ENCODE measurements at places on chromosomes 5 and 9.

DNA sequence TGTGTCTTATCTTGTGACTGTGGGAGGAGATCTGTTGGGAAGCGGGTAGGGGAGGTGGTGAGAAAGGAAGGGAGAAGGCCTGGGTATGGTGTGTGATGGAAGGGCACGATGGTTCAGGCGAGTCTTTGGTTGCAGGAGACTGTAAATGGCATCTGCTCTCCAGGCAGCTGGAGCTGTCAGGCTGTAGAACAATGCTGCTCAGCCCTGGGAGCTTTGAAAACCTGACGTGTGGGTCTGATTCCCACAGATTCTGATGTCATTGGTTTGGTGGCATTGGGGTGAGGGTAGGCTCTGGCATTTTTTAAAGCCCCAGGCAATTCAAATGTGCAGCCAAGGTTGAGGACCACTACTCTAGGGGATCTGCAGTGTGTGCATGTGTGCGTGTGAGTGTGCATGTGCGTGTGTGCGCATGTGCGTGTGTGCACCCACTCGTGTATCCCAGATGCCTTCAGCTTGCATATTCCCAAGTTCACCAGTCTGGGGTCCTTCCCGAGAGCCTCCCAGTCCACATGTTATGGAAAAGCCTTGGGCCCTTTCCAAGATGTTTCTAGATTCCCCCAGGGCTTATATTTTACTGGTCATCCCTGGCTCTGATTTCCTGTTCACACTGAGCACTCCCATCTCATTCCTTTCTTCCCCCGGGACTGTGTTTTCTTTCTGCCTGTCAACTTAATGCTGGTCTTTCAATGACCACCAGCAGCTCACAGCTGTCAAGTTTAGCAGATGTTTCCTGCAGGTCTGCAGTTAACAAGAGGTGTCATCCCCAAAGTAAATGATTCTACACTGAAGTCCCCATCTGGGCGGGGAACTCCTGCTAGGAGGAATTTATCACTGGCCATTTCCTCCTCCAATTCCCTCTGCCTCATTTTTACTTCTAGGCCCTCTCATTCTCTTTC is 34.0 kb downstream of the BOD1 start:
- no peaks in the 10 kb centered on the region for H3K27me3 ChIP-seq
- H3K4me3 ChIP-seq = no peak overlapping the region
- no peak overlapping the region for H3K27ac ChIP-seq
- peaks cover 5% of the 10 kb centered on the region for H3K36me3 ChIP-seq
- peak; percentile 15 for DNase-seq

GRCh38 chr5:932628-933250 is 40.1 kb downstream of the TRIP13 start:
- no peaks in the 10 kb centered on the region for H3K4me1 ChIP-seq
- H3K27ac ChIP-seq = no peak overlapping the region
- no peaks in the 10 kb centered on the region for H3K36me3 ChIP-seq
- peaks cover 24% of the 10 kb centered on the region for H3K27me3 ChIP-seq
- H3K4me3 ChIP-seq = no peak overlapping the region
- peak; percentile 19 for DNase-seq

GRCh38 chr9:129761901-129762369 is 9.1 kb upstream of the PTGES start:
- H3K27me3 ChIP-seq = no peaks in the 10 kb centered on the region
- H3K36me3 ChIP-seq = no peaks in the 10 kb centered on the region

DNA sequence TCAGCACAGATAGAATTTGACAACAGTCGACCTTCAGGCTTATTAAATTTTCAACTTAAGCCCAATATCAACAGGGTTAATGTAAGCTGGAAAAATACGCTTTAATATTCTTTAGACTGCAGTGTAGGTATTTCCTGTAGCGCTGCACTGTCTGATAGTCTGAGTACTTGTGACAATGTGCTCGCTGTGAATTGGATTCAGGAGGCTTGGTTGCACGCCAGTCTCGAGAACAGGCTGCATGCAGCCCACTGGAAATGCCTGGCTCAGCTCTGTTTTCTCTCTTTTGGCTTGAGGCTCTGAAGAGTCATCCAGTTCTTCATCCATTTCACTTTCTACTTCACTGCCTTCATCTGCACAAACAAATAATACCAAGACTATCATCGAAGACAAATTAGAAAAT is 300.9 kb downstream of the RFX3 start:
- H3K4me1 ChIP-seq = no peaks in the 10 kb centered on the region
- no peaks in the 10 kb centered on the region for H3K27me3 ChIP-seq
- no peak overlapping the region for H3K27ac ChIP-seq
- no peak for DNase-seq

DNA sequence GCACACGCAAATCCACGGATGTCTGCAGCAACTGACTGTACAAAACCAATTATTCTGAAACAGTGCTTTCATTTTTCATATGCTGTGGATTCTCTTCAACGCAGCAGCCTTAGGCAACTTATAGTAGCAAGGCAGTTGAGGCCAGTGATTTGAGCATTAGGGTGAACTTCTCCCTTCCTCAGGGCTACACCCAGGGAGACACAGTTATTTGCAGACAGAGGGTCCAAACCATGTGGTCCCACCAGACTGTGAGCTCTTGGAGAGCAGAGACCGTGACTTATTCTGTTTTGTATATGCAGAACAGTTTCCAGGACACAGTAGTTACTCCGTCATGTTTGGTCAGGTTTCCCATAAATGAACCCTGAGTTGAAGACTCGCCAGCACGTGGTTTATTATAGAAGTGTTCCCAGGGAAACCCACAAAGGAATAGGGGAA is 19.0 kb upstream of the WHRN start:
- H3K27me3 ChIP-seq = peaks cover 40% of the 10 kb centered on the region
- peaks cover 3% of the 10 kb centered on the region for H3K4me1 ChIP-seq
- H3K4me3 ChIP-seq = no peak overlapping the region
- no peaks in the 10 kb centered on the region for H3K36me3 ChIP-seq
- no peak for DNase-seq
- H3K27ac ChIP-seq = no peak overlapping the region

DNA sequence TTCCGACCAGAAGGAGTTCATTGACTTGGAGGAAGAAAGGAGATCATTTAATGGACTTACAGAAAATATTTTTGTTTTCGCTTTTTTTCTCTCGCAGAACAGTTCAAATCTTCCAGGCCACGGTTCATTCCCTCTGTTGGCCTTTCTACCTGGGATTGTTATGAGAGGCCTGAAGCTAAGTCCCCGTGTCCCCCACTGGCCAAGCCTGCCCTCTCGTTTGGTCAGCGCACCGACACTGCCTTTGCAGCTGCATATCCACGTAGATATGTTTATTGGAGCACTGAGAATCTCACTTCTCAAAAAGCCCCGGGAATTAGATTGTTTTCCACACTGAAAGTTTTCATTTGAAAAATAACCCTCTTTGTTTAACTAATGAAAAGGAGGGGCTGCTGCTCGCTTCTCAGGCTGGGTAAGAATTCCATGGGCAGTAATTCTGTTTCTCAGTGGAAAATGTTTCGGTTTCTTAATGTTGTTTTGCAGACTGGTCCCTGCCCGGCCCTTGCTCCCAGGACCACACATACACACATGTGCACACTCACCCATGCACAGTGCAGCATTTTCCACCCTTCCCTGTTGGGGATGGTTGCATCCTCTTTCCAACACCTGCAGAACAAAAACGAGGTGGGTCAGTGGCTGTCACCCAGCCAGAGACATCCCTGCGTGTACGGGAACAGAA is 655.7 kb downstream of the BNC2 start:
- no peak for DNase-seq
- no peak overlapping the region for H3K4me3 ChIP-seq
- H3K4me1 ChIP-seq = peaks cover 22% of the 10 kb centered on the region

GRCh38 chr9:125536776-125537175 is 170.2 kb downstream of the MAPKAP1 start:
- no peaks in the 10 kb centered on the region for H3K27me3 ChIP-seq
- peak; percentile 38 for DNase-seq
- peaks cover 45% of the 10 kb centered on the region for H3K4me1 ChIP-seq
- no peak overlapping the region for H3K4me3 ChIP-seq
- no peaks in the 10 kb centered on the region for H3K36me3 ChIP-seq

- H3K27me3 ChIP-seq = no peaks in the 10 kb centered on the region
- H3K27ac ChIP-seq = no peak overlapping the region
- DNase-seq = no peak
- no peaks in the 10 kb centered on the region for H3K4me1 ChIP-seq
Observed at GRCh38 chr9:136950656-136951276, 1.3 kb upstream of the LCN12 start.

- H3K27me3 ChIP-seq = no peaks in the 10 kb centered on the region
- H3K36me3 ChIP-seq = no peaks in the 10 kb centered on the region
- H3K4me1 ChIP-seq = peaks cover 67% of the 10 kb centered on the region
- H3K4me3 ChIP-seq = no peak overlapping the region
Observed at GRCh38 chr5:150496534-150496933, 11.4 kb upstream of the NDST1 start.

- H3K27me3 ChIP-seq = no peaks in the 10 kb centered on the region
- H3K4me1 ChIP-seq = no peaks in the 10 kb centered on the region
- no peaks in the 10 kb centered on the region for H3K36me3 ChIP-seq
Observed at GRCh38 chr9:16303506-16303905, 567.0 kb downstream of the BNC2 start.

GRCh38 chr5:93654676-93655075 is 71.7 kb downstream of the NR2F1 start:
- no peaks in the 10 kb centered on the region for H3K36me3 ChIP-seq
- H3K4me1 ChIP-seq = peaks cover 4% of the 10 kb centered on the region
- no peaks in the 10 kb centered on the region for H3K27me3 ChIP-seq
- no peak overlapping the region for H3K4me3 ChIP-seq
- no peak overlapping the region for H3K27ac ChIP-seq

GRCh38 chr5:13771011-13771571 is 173.4 kb downstream of the DNAH5 start:
- H3K4me1 ChIP-seq = peaks cover 14% of the 10 kb centered on the region
- H3K36me3 ChIP-seq = no peaks in the 10 kb centered on the region
- peak; percentile 62 for DNase-seq
- H3K4me3 ChIP-seq = no peak overlapping the region
- H3K27me3 ChIP-seq = no peaks in the 10 kb centered on the region

DNA sequence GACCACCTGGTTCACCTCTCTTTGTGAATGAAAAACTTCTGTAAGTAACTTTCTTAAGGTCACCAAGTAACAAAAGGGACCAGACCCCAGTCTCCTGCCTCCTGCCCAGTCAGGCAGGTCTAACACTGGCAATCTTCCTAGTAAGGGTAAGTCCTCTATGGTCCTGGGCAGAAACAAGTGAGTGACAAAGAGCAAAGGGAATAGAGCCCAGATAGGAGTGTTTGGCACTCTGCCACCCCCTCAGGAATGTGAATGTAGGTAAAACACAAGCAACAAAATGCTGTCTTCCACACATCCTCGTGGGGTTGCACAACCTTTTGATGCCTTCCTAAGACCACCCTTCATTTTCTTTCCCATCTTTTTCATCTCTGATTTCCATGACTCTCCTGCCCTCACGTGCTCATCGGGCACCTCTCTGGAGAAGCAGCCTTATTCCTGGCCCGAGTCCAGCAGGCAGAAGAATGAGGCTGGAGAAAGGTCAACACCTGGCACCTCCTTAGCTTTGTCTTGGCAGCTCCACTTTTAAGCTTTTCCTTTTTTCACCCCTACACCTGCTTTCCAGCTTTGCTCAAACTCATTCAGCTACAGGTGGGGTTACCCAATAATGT is 90.2 kb upstream of the LHFPL2 start:
- H3K27ac ChIP-seq = no peak overlapping the region
- H3K36me3 ChIP-seq = no peaks in the 10 kb centered on the region

DNA sequence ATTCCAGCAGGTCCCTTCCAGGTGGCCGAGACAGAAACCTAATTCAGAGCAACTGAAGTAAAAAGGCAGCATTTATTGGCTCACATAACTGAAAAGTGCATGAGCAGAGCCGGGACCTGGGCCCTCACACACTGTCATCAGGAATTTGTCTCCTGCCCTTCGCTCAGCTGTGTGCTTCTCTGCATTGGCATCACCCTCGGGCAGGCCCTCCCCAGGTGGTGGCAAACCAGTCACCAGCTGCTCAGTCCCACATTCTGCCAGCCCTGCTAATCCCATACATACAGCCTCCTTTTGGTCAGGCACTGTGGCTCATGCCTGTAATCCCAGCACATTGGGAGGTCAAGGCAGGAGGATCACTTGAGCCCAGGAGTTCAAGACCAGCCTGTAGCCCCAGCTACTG is 11.5 kb upstream of the CPLX2 start:
- H3K27me3 ChIP-seq = no peaks in the 10 kb centered on the region
- no peak for DNase-seq
- no peaks in the 10 kb centered on the region for H3K36me3 ChIP-seq
- no peak overlapping the region for H3K27ac ChIP-seq
- H3K4me3 ChIP-seq = no peak overlapping the region
- H3K4me1 ChIP-seq = no peaks in the 10 kb centered on the region

- peak; percentile 82 for DNase-seq
- peak overlapping the region; percentile 52 for H3K27ac ChIP-seq
- H3K4me3 ChIP-seq = peak overlapping the region; percentile 22
- H3K4me1 ChIP-seq = peaks cover 34% of the 10 kb centered on the region
- H3K36me3 ChIP-seq = no peaks in the 10 kb centered on the region
Observed at GRCh38 chr5:79936002-79936645, 54.9 kb downstream of the MTX3 start.

DNA sequence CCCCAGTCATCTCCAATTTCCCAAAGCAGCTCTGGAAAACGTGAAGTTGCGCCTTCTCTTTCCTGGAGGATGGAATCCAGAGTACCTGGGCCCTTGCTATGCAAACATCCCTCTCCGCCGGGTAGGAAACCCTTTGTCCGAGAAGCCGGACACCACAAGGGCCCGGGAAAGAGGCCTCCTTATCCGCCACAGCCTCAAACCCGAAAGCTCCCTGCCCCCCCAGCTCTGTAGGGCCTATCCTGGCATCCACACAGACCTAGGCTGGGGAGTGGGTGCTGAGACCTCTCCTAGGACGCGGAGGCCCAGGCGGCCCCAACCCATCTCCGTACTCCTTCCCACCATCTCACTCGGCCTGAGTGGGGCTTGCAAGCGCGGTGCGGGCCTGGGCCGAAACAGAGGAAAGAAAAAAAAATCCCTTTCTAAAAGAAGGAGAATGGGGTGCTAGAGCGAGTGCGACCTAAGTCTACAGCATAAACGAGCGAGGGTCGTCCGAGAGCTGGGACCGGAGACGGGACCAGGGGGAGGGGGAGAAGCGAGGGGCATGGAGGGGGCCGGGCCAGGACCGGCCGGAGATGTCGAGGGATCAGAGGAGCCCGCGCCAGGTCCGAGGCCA is 624 bp downstream of the FBXW11 start:
- no peaks in the 10 kb centered on the region for H3K36me3 ChIP-seq
- no peaks in the 10 kb centered on the region for H3K27me3 ChIP-seq
- H3K27ac ChIP-seq = peak overlapping the region; percentile 94
- H3K4me3 ChIP-seq = peak overlapping the region; percentile 92
- DNase-seq = peak; percentile 63

GRCh38 chr5:83059341-83059740 is 17.9 kb downstream of the TMEM167A start:
- H3K4me3 ChIP-seq = no peak overlapping the region
- peaks cover 7% of the 10 kb centered on the region for H3K4me1 ChIP-seq
- DNase-seq = no peak
- H3K27me3 ChIP-seq = no peaks in the 10 kb centered on the region

- H3K4me3 ChIP-seq = no peak overlapping the region
- DNase-seq = no peak
- H3K36me3 ChIP-seq = no peaks in the 10 kb centered on the region
Observed at GRCh38 chr5:142851731-142852130, 81.6 kb downstream of the ARHGAP26 start.

- H3K36me3 ChIP-seq = no peaks in the 10 kb centered on the region
- no peak overlapping the region for H3K4me3 ChIP-seq
- no peaks in the 10 kb centered on the region for H3K27me3 ChIP-seq
- no peak for DNase-seq
Observed at GRCh38 chr9:78565481-78565880, 268.6 kb downstream of the PSAT1 start.
